ENCODE measurements at places on chromosomes 11 and 22. TPM values are rescaled to one million over a fixed set of nuclear protein-coding genes. Genes with fewer than 3 reads are reported as not detected.
A peak's percentile ranks its signal among the peaks of the same experiment; 100 is the strongest.

The KIAA1671 gene
- 24.4 TPM for total RNA-seq

The KCNJ5 gene
- total RNA-seq, result 1.5 TPM

The BIK gene
- total RNA-seq, result 9.6 TPM

DNA sequence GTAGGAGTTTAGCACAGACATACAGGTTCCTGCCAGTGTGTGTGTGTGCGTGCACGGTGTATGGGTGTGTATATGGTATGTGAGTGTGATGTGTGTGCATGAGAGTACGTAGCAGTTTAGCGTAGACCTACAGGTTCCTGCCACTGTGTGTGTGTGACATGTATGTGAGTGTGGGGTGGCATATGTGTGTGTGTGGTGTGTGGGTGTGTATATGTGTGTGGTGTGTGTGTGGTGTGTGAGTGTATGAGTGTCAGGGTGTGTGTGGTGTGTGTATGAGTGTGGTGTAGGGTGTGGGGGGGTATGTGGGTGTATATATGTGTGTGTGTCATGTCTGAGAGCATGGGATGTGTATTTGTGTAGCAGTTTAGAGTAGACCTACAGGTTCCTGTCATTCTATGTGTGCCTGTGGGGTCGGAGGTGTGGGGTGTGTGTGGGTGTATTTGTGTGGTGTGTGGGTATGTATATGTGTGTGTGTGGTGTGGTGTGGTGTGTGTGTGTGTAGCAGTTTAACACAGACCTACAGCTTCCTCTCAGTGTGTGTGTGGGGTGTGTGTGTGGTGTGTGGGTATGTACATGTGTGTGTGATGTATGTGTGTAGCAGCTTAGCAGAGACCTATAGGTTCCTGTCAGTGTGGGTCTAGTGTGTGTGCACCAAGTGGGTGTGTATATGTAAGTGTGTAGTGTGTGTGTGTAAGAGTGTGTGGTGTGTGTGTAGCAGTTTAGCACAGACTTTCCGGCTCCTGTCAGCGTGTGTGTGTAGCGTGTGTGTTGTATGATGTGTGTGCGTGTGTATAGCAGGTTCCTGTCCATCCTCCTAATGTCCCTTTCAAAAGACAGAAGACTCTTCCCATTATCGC, 31.8 kb upstream of the TBCEL start:
- DNase-seq, result no peak

- peak; percentile 69 for DNase-seq
Observed at GRCh38 chr22:20531404-20532201, 24.2 kb downstream of the MED15 start.

GRCh38 chr11:3132831-3133260, 32.3 kb downstream of the OSBPL5 start:
- no peak for DNase-seq

GRCh38 chr11:71079795-71080194, 172.6 kb downstream of the SHANK2 start:
- DNase-seq, result no peak

DNA sequence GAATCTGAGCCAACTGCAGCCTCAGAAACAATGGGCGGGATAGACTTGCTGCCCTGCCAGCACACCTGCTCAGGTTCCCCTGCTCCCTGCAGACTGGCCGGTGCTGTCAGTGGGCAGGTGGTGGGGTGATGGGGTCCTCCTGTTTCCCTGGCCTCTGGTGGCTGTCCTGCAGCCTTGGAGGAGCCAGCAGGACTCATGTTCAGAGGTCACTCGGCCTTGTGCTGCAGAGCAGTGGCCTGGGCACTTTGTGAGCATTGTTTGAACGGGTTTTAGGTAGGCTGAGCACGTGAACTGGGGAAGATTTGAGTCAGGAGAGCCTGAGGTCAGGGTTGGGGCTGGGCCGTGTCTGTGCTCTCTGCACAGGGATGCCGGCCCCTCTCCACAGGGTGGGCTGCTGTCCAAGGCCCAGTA, 17.6 kb downstream of the PPIL2 start:
- no peak for DNase-seq

DNA sequence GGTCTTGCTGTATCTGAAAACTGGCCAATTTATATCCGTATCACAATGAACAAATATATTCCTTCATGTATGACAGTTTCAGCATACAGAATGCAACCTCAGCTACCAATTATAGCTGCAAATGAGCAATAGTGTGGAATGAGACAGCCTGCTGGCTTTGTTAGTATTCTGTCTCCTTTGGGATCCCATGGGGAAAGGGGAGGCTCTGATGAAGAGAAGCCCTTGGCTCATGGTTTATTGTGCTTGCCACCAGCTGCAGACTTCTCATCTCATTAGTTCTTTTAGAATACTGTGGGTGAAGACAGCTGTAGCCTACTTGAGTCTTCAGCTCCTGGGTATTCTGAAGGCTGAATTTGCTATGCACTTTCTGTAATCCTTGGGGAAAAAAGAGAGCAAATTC, 42.4 kb downstream of the PITPNB start:
- DNase-seq, result no peak

- no peak for DNase-seq
Observed at GRCh38 chr11:112448168-112448567, 187.5 kb upstream of the PLET1 start.

DNA sequence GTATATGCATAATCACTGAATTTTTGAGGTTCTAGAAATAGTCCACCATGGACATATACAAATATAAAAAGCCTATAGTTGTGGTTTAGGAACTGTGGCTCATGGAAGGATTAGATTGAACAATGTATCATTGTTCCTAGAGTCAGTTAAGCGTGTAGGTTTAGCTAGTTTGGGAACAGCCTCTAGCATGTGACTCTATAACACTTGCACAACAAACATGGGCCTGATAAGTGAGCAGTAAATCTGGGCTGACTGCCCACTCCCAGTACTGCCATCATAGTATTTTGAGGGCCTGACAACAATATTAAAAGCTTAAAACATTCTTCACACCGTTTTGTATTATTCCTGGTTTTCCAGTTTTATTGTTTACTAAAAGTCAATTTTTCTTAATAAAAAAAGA, 47.0 kb downstream of the YAP1 start:
- DNase-seq, result peak; percentile 81

DNA sequence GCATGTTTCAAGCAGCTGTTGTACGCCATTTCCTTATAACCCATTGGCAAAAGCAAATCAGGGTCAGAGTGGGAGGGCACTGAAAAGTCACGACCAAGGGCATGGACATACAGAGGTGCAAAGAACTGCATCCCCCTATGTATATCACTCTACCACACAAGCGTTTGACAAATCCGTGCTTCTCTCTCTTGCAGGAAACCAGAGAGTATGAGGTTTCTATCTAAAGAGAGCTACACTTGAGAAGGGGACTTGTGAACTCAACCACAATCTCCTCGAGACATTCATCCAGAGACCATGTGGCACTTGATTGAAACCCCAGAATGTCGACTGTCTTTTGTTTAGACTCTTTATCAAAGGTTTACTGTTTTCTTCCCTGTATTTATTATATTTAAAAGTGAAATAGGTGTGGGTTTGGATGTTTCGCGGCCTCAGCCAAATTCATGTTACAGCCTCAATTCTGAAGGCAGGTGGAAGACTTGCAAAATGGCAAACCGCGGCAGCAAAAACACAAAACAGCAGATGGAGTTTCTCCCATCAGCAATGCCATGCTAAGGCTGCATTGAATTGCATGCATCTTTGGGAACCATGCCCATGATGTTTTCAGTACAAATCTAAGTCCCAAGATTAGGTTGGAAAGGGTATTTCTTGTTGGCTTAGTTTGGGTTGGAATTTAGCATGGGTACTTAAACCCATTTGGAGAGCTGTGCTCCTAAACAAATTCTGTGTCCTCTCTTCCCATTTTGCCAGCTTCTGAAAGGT, 48.8 kb upstream of the ASPHD2 start:
- no peak for DNase-seq

GRCh38 chr22:30386608-30386959, 627 bp downstream of the RNF215 start:
- DNase-seq, result no peak

- no peak for DNase-seq
Observed at GRCh38 chr11:45896422-45896984, 10.6 kb downstream of the FREY1 start.
